Cardiac muscle cell (in vitro differentiated cells and primary cell): ENCODE measurements at places on chromosomes 1 and 21. TPM values are rescaled to one million over a fixed set of nuclear protein-coding genes. Genes with fewer than 3 reads are reported as not detected.

DNA sequence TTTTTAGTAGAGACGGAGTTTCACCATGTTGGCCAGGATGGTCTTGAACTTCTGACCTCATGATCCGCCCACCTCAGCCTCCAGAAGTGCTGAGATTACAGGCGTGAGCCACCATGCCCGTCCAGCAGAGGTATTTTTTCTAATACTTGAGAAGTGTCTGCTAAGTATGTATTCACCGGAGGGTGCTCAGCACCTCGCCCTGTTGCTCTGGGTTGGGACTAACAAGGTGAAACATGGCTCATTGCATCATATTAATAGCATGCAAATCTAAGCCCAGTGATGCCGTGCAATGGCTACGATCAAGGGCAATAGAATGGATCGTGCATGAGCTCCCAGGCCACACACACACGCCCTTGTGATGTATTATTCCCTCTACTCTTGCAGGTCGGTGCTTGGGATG lies 68.7 kb downstream of the PDE9A start:
- no peak for DNase-seq

- peak; percentile 64 for DNase-seq
These were observed 8.6 kb downstream of the HJV start for GRCh38 chr1:146012703-146013558.

DNA sequence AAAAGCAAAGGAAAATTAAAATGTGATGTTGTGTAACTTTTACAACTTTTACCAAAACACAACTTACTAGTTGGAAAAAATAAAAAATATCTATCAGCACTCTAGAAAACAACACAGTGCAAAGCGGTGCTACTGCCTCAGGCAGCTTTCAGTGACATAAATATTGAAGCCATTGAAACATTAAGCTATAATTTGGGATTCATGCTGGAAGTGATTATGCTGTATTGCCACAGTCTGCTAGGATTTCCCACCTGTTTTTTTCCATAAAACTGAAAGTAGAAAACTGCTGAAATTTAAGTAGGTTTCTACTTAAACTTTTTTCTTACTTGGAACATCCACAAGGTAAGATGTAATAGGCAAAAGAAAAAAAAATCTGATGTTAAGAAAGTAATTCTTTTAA lies 674.4 kb downstream of the KCNT2 start:
- no peak for DNase-seq

DNA sequence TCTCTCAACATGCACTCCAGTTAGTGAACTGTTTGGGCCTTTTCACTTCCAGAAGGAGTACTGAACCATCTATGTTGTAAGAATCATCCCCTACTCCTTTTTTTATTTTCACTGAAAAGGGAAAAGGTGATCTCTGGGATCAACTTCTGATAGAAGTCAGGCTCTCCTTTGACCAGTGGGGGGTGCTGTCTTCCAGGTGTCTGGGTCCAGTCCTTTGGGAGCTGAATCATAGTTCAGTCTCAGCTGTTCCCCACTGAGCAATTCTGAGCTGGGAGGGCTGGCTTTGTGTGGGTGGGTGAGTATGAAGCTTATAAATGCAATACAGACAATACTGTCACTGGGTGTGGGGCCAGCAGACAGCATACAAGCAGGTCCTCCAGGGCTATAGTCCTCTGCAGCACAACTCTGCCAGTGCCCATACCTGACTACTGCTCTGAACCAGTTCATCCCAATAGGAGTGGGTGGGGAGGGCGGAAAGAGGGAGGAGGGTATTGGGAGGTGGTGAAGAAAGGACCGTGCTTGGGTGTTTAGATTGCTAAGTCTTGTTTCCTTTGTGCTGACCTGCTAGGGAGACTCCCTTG lies 12.5 kb upstream of the SARS1 start:
- DNase-seq: peak; percentile 78

The CLCNKA gene
- 5.8 and 16.3 TPM in 2 replicates for total RNA-seq

The DNALI1 gene
- total RNA-seq: 28.7 and 43.2 TPM in 2 replicates

The TRIM58 gene
- total RNA-seq: 2.4 and 2.7 TPM in 2 replicates

The SAMD11 gene
- 90.7 and 146 TPM in 2 replicates for total RNA-seq
